Uterus (tissue), 4 donors: ENCODE measurements at places on chromosomes 11 and 22. TPM values are rescaled to one million over a fixed set of nuclear protein-coding genes. Genes with fewer than 3 reads are reported as not detected.

- H3K4me3 ChIP-seq = no peak overlapping the region
- H3K36me3 ChIP-seq = no peaks in the 10 kb centered on the region
- no peak overlapping the region for H3K27ac ChIP-seq
- no peaks in the 10 kb centered on the region for H3K27me3 ChIP-seq
These were observed 7.8 kb downstream of the BIRC3 start for GRCh38 chr11:102325088-102325487.

DNA sequence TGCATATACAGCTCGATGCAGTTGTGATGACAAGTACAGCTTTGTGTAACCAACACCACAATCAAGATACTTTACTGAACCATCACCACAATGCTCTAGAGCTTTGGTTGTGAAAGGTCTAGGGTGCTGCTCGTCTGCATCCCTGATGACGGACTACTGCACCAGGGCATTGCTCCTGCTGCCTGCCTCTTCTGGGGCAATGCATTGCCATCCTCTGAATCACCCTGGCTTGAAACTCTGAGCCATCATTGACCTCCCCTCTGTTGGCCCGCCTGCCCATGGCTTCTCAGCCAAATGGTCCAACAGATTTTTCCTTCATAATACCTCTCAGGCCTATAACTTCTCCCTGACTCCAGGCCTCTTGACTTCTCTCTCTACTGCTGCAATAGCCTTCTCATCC lies 77.4 kb upstream of the CSNK2A3 start:
- H3K36me3 ChIP-seq = no peaks in the 10 kb centered on the region
- DNase-seq = no peak
- H3K4me3 ChIP-seq = no peak overlapping the region
- no peaks in the 10 kb centered on the region for H3K4me1 ChIP-seq
- no peak overlapping the region for H3K27ac ChIP-seq

DNA sequence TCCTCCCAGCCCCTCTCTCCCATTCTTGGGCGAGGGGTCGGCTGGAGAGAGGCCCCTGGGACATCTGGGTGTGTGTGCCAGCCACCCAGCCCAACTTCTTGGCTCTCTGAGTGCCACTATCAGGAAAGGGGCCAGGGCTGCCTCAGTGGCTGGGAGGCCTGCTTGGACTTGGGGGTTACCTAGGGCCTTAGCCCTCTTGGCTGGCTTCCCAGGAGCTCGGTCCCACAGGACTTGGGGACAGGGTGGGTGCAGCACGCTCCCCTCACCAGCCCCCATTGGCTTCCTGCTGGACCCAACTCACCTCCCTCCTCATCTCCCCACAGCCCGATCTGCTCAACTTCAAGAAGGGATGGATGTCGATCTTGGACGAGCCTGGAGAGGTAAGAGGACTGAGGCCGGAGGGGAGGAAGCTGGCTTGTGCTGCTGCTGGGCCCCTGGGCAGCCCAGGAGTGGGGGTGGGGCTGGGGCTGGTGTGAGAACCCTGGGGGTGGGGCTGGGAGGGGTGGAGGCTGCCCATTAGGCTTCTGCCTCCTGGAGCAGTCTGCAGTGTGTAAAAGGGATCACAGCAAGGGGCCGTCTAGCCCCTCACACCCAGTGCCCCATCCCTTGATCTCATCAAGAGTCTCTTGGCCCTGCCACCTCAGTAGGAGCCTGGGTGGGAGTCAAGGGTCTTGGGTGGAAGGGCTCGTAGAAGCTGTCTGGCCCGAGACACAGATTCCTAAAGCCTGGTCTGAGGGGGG lies 54.8 kb downstream of the TRIOBP start:
- no peak for DNase-seq
- H3K36me3 ChIP-seq = no peaks in the 10 kb centered on the region
- no peaks in the 10 kb centered on the region for H3K27me3 ChIP-seq
- H3K4me3 ChIP-seq = no peak overlapping the region
- H3K27ac ChIP-seq = peak overlapping the region; percentile 95

GRCh38 chr11:47924184-47924691 lies 56.1 kb upstream of the PTPRJ start:
- no peak for DNase-seq
- H3K4me1 ChIP-seq = no peaks in the 10 kb centered on the region
- no peaks in the 10 kb centered on the region for H3K27me3 ChIP-seq
- no peaks in the 10 kb centered on the region for H3K36me3 ChIP-seq

- H3K27ac ChIP-seq = no peak overlapping the region
- H3K4me3 ChIP-seq = no peak overlapping the region
- no peak for DNase-seq
- H3K27me3 ChIP-seq = no peaks in the 10 kb centered on the region
These were observed 34.9 kb upstream of the CCDC188 start for GRCh38 chr22:20185750-20186149.

TRIM49 gene
- total RNA-seq = not detected

SHANK3 gene
- total RNA-seq = 8.6 TPM
